CD4-positive, alpha-beta T cell treated with Interferon alpha-2 for 1 hour (primary cell): ENCODE measurements at places on chromosomes 16 and 17.

DNA sequence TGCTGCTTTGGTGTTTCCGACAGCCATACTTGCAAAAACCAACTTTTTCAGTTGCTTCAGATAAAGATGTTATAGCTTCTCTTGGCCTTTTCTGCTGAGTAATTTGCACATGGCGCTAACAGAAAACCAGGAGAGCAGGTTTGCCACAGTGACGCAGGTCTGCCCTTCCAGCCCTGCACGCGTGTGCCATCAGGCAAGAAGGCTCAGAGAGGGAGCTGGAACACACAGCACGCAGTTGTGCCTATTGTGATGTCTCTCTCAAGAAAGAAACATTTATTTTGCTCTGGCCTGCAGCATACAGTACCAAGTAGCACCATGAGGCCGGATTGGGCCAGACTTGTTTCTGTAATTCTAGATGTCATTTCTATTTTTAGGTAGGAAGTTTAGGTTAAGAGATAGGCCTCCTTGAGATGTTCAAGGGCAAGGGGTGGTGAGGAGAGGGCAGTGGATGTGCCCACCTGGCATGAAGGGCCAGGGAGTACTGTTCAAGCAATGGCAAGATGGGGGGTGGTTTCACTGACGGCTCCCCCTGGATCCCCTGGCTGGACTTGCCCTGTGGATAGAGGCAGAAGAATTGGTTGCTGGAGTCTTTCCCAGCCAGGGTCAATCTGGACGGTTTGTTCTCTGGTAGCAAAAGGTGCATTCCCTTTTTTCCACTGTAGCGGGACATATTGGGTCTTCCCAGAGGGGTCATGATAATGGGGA lies 1.9 kb downstream of the CBX2 start:
- DNase-seq, result no peak

GRCh38 chr17:27456681-27457359 lies 572 bp downstream of the KSR1 start:
- no peak for DNase-seq

GRCh38 chr16:9824200-9825068 lies 357.8 kb downstream of the GRIN2A start:
- DNase-seq, result no peak

DNA sequence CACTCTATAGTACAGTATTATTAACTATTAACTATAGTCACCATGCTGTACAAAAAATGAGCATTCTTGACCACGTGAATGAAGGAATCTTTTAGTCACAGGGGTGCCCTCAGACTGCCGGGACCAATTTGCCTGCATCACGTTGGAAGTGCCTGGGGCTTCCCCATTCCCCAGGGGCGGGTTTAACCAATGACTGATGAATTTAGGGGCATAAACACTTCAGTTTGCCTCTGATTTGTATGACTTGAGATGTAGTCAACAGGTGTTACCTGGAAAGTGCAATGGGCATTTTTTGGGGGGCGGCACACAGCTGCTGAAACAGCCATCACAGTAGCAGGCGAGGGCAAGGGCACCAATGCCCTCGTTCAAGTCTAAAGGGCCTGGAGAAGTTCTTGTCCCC lies 8.7 kb upstream of the PYY start:
- no peak for DNase-seq

GRCh38 chr16:23258919-23259237 lies 43.2 kb upstream of the SCNN1B start:
- no peak for DNase-seq

DNA sequence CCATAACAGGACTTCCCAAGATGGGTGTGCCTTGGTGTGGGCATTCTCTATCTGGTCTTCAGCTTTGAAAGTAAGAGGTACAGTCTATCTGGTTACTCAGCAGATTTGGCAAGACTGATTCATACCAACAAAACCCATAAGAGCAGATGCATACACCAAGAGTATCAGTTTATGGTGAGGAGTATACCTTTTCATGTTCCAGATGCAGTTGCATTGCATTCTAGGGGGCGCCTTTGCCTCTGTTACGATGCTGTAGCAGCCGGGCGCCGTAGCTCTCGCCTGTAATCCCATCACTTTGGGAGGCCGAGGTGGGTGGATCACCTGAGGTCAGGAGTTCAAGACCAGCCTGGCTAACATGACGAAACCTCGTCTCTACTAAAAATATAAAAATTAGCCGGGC lies 31.1 kb upstream of the CARMIL2 start:
- DNase-seq, result peak; percentile 3

- DNase-seq, result no peak
Measured at GRCh38 chr16:87442581-87442966, 50.2 kb downstream of the ZCCHC14 start.

- peak; percentile 89 for DNase-seq
Measured at GRCh38 chr16:27202923-27203506, 311 bp upstream of the KDM8 start.

- DNase-seq, result no peak
Measured at GRCh38 chr17:42347606-42348005, 40.6 kb downstream of the STAT3 start.

DNA sequence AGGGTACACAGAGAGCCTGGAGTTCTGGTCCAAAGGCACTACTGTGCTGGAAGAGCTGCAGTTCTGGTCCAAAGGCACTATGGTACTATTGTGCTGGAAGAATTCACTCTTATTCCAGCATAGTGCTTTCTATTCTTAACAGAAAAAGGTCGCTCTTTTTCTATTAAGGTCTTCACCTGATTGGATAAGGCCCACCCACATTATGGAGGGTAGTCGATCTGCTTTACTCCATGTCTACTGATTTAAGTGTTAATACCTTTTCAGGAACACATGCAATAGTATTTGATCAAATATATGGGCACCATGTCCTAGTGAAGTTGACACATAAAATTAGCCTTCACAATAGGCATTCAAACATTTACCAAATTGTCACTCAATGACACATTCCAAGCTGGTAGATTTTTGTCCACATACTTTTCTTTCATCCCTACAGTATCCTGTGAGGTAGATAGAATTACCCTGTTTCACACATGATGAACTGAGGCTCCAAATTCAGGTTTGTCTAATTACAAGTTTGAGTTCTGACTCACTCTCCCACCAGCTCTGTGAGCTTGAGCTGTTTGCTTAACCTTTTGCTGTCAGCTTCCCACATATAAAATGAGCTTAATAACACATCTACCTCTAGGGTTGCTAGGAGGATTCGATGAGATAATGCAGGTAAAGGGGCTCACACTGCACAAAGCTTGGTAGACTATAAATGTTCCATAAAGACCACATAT lies 129.9 kb downstream of the AIPL1 start:
- no peak for DNase-seq

- no peak for DNase-seq
Measured at GRCh38 chr17:45332505-45332904, 15.7 kb upstream of the MAP3K14 start.

DNA sequence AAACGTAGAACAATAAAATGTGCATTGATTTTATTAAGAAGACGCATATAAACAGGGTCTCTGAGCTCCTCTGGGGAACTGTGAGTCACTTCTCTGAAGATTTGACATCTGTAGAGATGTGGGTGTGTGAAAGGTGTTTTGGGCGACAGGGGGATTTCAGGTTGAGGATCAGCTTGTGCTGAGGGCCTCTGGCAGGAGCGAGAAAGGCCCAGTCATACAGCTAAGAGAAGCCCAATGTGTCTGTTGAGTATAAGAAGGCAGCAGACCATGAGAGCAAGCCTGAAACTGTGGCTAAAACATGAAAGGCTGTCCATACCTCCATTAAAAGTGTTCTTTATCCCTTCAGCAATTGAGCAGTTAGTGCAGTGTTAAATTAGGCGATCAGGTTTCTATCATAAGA lies 406.5 kb upstream of the MON1B start:
- DNase-seq, result no peak

GRCh38 chr16:54210452-54211125 lies 76.0 kb downstream of the IRX3 start:
- DNase-seq, result no peak

GRCh38 chr17:41666708-41667279 lies 21.9 kb upstream of the EIF1 start:
- peak; percentile 90 for DNase-seq

DNA sequence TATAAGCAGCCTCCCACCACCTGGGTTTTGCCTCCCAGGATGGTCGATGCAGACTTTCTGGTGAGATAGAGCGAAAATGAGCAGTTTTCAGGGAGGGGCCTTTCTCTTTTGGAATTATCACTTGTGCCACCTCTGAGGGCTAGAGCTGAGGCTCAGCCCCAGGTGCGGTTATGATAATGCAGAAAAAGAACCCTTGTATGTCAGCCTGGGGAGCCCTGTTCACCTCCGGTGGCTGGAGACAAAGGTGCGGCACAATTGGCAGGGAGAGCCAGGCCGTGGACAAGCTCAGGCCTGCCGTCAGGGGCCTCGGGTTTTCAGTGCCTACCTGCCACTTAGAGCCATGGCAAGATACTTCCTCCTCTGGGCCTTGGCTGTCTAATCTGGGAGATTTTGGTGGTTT lies 4.4 kb downstream of the SCPEP1 start:
- DNase-seq, result no peak

DNA sequence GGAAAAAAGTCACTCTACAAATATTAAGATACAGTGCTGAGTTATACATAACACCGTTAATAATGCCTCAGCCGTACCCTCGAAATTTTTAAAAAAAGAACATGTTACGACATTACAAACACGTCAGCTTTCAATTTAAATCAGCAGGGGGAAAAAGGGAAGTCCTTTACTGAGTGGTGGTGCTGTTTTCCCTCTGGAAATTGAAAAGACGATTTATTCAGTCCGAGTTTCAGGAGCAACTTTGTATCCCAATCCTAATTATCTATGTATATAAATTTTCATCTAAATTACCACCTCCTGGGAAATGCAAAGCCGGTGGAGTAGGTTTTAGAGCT lies 1.3 kb downstream of the NETO2 start:
- DNase-seq, result no peak

DNA sequence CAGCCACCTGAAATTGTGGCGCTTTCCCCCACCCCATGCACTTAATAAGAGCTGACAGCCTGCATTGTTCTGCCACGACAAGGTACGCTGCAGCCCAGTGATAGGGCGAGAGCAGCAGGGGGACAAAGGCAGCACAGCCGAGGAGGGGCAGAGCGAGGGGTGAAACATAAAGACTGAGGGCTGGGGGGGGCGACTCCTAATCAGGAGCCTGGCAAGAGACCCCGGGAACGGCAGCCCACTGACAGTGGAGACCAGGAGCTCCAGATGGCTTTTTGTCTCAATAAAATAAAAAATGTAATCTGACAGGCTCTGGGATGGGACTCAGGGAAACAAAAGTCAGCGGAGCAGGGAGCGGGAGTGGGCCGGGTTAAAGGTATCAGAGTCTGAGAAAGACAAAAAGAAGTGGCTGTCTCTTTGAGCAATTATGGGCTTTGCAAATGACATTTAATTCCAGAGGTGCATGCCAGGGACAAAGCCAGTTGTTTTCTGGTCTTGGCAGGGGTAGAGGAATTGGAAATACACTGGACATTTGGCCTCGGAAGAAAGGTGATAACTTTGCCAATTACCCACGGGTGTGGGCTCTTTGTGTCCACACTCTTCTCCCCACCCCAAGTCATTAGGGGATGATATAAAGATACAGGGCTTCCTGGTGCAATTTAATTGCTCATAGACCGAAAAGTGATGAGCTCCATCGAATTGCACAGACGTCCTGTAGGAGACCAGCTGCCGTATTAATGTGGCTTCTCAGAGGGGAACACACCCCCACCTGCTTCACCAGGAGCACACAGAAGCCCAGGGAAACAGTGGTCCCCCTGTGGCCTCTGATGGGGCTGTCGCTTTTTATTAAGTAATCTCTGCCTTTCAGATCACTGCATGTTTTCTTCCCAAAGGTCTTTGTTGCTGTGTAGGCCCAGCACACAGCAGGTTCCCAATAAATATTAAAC lies 17.6 kb upstream of the CCDC182 start:
- DNase-seq, result no peak

DNA sequence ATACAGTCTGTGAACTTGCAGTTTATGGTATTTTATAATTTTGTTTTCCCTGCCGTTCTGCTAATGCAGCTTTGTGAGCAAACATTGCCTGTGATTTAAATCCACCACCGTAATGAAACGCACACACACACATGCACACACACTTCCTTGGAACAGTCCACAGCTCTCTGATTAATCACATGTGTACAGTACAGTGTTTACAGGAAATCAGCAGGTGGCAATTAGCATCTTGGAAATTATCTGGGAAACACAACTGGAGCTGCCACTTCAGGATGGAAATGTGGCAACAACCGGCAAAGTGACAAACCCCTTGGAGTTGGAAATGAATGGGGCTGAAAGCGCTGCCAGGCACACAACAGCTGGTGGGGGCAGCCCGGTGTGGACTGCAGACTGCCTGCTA lies 12.9 kb upstream of the ZKSCAN2 start:
- DNase-seq, result no peak

DNA sequence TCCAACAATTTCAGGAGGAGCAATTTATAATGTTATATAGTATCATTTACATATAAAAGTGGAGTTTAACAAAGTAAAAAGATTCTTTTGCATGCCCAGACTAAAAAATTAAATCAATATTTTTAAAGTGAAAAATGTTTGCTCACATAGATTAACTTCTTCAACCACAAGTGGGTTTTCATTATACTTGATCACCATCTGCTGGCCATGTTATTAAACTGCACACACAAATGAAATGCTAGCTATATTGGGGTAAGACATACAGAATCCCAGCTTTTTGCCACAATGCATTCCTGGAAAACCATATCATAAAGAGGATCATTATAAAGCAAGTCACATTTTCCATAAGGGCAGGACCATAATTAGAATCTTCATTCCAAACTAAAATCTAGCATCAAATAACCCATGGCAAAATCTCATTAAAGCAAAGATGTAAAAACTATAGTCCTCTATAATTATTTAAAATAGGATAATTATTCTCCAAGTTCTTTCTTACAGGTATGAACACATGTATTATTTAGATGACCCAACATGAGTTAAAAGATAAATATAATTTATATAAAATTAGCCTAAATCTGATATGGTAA lies 26.3 kb downstream of the CEP112 start:
- DNase-seq, result peak; percentile 3

- peak; percentile 18 for DNase-seq
Measured at GRCh38 chr16:75580-76501, 2.2 kb upstream of the MPG start.

DNA sequence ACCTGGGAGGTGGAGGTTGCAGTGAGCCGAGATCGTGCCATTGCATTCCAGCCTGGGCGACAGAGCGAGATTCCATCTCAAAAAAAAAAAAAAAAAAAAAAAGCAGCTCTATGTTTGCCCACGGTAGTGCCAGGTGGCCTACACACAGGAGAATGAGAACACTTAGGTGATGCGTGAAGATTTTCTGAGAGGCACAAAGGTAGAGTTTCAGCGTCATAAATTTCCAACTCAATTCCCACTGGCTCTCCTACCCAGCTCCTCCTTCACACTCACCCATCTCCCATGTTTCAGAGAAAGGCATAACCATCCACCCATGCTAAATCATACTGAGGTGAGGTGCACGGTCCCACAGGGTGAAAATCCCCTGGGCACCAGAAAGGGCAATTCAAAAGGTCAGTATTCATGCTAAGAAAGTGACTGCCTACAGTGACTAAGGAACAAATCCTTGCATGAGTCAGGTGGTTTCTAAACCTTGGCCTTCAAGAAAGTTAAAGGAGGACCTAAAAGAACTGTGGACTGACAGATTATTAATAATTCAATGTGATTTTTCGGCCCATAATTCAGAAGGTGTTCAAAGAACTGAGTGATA lies 4.8 kb downstream of the DCAKD start:
- no peak for DNase-seq
